NCI-H1048 (cell line): ENCODE measurements at places on chromosomes 12 and 14.

DNA sequence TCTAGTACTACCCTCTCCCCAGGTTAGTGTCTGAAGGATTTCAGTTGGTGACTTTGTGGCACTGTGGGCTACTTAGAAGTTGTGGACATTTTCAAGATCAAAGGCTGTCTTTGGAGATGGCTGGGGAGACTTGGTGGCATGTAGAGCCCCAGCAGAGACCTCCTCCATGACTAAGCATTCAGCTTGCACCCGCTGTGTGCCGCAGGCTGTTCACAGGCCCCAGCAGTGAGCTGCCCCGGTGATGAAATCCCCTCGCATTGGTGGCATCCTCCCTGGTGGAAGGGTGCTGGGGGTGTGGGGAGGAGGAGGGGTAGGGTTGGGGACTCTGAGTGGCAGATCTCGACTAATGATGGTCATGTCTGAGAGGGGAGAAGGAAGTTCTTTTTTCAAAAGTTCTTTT lies 173.9 kb downstream of the TSPAN9 start:
- DNase-seq: no peak

GRCh38 chr12:587132-588023 lies 75.9 kb downstream of the NINJ2 start:
- no peak for DNase-seq

GRCh38 chr12:46465307-46465706 lies 92.7 kb upstream of the SLC38A2 start:
- DNase-seq: no peak

DNA sequence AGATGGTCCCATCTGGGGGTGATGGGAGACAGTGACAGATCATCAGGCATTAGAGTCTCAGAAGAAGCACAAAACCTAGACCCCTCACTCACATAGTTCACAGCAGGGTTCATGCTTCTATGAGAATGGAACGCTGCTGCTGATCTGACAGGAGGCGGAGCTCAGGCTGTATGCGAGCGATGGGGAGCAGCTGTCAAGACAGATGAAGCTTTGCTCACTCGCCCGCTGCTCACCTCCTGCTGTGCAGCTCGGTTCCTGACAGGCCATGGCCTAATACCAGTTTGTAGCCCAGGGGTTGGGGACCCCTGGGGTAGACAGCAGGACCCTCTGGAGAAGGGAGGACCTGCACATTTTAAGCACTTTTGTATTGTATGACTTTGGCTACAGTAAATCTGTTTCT lies 111.2 kb downstream of the LGMN start:
- DNase-seq: no peak

GRCh38 chr14:30638926-30639325 lies 16.8 kb downstream of the SCFD1 start:
- DNase-seq: no peak

DNA sequence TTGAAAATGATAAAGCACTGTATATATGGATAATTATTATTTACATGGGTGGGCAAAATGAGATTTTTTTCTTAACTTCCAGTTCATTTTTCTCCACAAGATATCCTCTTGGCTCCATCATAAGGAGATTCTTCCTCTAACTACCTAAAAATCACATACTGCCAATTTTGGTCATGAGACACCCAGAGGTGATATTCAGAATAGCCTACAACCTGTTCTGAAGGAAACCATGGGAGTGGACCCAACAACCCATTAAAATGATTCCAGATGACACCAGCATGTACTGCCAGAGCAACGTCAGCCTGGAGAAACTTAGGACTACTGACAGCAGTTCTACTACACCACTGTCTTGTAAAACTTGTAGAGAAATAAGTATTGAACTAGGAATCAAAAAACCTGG lies 136.3 kb upstream of the TMPO start:
- no peak for DNase-seq

DNA sequence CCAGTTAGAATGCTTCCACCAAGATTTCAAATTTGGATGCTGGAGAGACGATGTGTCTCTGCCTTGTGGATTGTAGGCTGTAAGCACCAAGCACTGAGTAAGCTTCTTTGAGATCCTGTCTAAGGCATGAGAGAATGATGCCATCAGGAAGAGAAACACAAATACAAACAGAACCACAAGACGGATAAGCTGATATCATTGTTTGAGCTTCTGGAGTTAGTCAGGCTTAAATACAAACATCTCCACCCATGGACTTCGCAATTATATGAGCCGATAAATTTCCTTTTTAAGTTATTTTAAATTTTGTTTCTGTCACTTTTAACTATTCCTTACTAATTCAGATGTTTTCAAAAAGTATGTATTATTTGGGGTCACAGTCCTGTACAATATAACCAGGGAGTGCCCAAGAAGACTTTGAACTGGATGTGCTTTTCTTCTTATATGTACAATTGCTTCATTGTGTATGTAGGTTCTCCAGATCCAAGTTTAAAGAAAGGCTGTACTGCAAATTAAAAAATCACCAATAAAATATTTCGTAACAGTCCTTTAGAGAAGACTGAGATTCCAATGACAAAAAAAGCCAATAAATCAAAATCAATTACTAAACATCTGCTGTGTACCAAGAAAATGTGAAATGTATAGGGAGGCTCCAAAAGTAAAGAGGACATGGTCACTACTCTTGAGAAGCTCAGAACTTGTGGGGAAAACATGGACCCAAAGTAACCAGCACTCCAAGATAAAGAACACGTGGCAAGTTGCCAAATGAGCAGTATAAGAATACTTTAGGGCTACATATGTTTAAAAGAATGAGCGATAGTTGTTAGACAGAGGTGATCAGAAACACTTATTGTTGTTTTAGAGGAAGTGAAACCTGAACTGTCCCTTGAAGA lies 274.1 kb downstream of the ADAMTS20 start:
- no peak for DNase-seq

- no peak for DNase-seq
These were observed 205.4 kb downstream of the DAD1 start for GRCh38 chr14:22383515-22384166.

DNA sequence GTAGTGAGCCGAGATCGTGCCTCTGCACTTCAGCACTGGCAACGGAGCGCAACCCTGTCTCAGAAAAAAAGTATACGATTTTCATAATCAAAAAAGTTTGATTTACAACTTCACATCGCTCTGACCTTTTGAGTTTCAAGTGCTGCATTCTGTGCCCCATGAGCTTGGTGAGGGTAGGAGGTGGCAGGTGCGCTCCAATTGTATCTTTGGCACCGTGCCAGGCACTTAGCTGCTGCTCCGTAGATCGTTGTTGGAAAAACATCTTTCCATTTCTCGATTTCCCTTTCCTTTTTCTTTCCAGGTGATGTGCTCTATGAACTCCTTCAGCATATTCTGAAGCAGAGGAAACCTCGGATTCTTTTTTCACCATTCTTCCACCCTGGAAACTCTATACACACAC lies 203.7 kb downstream of the ETV6 start:
- DNase-seq: no peak

- DNase-seq: no peak
These were observed 161.7 kb upstream of the RTL1 start for GRCh38 chr14:101065246-101065645.

DNA sequence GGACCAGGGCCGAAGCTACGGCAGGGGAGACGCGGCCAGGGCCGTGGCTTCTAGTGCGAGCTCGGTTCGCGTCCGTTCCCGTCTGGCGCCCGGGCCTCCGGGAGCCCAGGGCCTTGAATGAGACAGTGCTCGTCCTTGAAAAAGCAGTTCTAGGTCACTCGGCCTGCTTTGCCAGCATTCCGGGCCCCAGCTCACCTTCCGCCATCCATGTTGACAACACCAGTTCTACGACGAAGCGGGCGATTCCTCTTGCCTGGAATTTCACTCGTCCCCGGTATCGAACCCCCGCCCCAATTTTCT lies 4.5 kb downstream of the OR10AD1 start:
- DNase-seq: no peak

DNA sequence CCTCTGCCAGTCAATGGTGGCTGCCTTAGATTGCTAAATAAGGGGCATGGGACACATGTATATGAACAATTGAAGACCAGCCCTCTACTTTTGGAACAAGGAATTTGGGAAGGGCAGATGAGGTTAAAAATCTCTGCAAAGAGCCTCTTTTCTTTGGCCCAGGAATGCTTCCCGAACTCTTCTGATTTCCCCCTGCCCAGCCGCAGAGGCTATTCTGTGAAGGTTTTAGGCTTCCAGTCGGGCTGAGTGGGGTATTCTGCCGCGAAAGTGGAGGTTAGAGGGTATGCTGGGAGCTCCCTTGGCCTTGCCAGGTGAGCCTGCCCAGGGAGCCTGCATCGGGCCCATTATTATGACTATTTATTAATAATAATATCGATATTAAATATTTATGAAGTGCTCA lies 1.2 kb downstream of the POU6F1 start:
- DNase-seq: no peak

GRCh38 chr14:74349757-74350156 lies 1.5 kb downstream of the VRTN start:
- DNase-seq: no peak

DNA sequence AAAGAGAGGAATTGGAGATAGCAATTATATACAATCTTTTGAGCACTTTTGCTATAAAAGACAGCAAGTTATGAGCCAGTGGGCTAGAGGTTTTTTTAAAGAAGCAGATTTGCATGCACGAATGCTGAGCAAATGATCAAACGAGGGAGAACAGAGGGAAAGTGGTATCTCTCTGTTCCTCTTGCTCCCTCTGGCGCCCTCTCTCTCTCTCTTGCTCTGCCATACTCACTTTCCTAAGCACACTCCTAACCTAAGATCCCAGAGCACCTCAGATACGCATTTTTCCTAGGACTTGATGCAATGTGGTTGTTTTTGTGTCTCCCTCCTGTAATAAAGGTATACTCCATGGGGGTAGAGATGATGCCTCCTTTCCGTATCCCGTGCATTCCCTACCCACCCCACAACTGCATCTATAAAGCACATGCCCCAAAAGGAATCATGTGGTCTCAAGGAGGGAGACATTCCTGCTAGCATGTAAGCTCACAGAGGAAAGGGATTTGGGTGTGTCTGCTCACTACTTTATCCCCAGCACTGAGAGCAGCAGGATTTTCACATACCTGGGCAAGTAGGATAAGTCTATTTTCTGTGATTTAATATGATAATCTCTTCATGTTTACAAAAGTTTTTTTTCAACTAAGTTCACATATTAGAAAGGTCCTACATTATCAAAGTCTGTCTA lies 270.2 kb downstream of the SSPN start:
- DNase-seq: no peak
